Hematopoietic multipotent progenitor cell treated with erythropoietin and hydrocortisone succinate and interleukin-3 and kit ligand, for 15 days (in vitro differentiated cells): ENCODE measurements at places on chromosomes 2 and 18.

- DNase-seq = no peak
Observed at GRCh38 chr2:158934170-158934569, 34.3 kb upstream of the TANC1 start.

DNA sequence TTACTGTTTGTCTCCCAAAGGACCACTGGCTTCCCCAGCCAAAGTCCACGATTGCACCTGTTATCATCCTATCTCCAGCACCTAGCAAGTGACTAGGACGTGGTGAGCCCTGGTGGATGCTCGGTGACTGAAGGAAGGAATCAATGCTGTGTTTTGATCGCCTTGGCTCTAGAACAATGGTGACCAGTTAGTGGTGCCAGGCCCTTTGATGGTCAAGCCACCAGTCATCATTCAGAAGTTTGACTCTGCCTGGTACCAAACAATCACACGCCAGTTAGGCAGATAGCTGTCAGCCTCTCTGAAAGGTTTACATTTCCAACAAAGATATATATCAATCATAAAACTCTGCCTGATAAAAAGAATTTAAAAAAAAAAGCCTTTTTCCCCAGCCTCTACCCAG is 244.1 kb downstream of the SH3BP4 start:
- DNase-seq = no peak

- DNase-seq = no peak
Observed at GRCh38 chr2:23561088-23561487, 176.1 kb downstream of the KLHL29 start.

GRCh38 chr2:1569879-1570450 is 156.7 kb downstream of the TPO start:
- DNase-seq = no peak

- no peak for DNase-seq
Observed at GRCh38 chr2:204110338-204110741, 173.8 kb downstream of the ICOS start.

DNA sequence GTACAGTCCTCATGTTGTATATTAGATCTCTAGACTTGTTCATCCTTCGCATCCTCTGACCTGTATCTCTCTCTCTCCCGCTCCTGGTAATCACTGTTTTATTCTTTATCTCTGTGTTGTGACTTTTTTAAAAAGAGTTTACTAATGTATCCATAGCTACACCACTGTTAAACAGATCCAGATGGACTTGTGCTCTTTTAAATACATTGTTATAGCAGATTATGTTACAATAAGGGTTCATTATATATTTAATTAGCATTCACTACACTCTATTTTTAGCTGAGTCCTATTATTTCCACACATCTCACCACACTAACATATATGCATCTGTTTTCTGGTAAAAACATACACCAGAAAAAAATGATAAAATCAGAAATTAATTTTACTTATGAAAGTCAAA is 90.5 kb downstream of the RBM43 start:
- no peak for DNase-seq
